Hippocampal formation (tissue), 2 donors: ENCODE measurements at places on chromosomes 7 and 10.

- DNase-seq, result no peak
Observed at GRCh38 chr10:63200431-63200830, 67.3 kb downstream of the NRBF2 start.

- no peak for DNase-seq
Observed at GRCh38 chr10:117352724-117353123, 22.5 kb downstream of the PDZD8 start.

DNA sequence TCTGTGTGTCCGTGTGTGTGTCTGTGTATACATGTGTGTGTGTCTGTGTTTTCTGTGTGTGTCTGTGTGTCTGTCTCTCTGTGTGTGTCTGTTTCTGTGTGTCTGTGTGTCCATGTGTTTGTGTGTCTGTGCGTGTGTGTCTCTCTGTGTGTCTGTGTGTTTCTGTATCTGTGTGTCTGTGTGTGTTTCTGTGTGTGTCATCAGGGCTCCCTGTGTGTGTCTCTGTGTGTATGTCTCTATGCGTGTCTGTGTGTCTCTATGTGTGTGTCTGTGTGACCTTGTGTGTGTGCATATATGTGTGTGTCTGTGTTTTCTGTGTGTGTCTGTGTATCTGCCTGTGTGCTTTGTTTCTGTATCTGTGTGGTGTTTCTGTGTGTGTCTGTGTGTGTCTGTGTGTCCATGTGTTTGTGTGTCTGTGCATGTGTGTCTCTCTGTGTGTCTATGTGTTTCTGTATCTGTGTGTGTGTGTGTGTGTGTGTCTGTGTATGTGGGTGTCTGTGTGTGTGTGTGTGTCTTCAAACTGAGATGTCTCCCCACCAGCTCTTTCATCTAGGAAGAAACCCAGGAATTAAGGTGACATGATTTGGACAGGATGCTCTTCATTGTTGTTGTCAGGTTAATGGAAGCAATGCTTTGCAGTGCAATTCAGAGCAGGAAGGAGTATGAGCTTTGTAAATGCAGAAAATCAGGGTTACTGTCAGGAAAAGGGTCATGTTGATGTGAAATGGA, 20.7 kb upstream of the PPIF start:
- no peak for DNase-seq

DNA sequence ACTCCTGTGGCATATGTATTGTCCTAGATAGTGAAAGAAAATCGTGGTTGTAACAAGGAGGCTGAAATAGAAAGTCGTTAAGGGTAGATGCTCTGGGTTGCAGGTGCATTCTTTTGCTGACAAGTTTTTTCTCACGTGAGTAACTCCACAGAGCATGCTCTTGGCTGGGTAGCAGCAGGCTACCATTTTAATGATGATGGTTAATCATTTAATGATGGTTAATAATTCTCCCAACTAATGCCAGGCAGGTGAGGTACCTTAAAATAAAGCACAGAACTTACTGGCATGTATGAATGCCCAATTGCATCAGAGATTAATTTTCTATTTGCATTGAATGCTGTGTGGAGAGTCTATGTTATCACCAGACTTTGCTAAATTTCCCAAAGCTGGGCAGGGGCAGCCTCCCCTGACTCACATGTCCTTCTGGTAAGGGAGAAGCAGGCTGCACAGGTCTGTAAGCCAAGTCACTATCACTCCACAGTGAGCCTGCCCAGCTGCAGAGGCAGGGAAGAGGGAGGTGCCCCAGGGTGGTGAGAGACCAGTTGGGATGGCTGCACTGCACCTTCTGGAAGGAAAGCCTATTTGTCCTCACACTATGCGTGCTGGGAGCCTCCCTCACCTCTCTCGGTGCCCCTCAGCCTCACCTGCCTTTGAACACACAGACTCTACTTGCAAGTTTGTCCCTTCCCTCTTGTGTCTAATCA, 287.0 kb upstream of the IGFBP3 start:
- DNase-seq, result no peak

GRCh38 chr10:102394801-102395399, 605 bp upstream of the NFKB2 start:
- DNase-seq, result no peak

DNA sequence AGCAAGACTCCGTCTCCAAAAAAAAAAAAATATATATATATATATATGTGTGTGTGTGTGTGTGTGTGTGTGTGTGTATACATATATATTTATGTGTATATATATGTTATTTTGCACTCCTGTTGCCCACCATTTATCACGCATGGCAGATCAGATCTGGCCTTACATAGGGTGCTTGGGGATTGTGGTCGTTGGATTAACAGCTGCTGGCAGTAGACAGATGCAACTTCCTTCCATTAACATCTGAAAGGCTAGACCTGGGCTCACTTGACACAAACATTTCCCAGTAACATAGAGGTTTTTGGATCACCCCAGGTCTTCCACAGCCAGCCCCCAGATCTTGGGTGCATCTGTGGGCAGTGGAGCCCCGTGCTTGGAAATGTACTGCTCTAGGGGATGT, 40.8 kb upstream of the DLD start:
- DNase-seq, result no peak

DNA sequence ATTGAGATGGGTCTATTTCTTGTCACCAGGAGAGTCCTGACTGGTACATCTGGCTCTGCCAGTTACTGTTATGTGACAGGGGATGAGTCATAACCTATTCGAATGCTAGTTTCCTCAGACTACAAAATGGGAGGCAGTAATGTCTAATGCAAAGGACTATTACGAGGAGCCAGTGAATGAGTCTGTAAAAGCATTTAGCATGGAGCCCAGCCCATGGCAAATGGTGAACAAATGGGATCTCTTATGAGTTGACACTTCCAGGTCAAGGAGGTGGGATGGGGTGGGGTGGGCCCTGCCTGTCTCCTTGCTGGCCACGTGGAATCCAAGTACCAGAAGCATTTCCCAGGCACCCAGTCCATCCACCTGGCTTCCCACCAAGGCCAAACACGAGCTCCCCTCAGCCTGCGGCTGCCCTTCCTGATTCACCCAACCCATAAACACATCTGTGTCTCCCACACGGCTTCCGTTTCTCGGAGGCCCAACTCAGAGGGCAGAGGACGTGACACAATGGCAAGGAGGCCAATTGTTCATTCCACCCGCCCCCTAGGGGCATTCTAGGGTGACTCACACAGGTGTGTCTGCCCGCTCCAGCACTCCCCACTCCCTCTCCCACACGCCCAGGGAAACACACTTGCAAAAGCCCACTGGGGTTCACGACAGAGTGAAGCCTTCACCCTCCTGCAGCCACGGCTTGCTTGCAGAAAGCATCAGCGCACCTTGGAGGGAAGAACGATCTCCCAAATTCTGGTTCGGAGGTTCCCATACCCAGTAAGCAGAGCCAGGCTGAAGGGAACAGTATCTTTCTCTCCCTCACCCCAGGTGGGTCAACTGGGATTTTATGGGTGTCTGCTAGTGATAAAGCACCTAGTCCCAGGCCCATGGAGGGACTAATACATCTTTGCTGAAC, 109.8 kb downstream of the SH3PXD2A start:
- no peak for DNase-seq

GRCh38 chr7:84250452-84250851, 55.9 kb upstream of the SEMA3A start:
- DNase-seq, result no peak

DNA sequence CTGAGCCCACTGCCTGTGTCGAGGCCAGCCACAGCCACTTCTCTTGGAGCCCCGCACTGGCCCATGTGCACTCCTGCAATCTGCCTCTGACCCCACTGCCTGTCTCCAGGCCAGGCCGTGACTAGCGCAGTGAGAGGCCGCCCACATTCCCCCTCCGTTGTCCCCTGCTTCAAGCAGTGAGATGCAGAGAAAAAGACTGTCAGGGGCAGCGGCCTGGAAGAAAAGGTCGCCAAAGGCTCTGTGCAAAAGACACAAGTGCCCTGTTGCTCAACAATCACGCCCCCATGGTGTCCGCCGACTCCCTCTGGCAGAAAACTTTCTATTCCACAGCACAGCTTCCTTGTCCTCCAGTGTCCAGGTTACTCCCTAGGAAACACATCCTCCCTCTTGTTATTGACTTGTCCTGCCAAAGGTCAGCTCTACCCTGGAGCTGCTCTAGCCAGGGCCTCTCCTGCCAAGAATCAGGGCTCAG, 9.9 kb downstream of the FAM131B start:
- no peak for DNase-seq

DNA sequence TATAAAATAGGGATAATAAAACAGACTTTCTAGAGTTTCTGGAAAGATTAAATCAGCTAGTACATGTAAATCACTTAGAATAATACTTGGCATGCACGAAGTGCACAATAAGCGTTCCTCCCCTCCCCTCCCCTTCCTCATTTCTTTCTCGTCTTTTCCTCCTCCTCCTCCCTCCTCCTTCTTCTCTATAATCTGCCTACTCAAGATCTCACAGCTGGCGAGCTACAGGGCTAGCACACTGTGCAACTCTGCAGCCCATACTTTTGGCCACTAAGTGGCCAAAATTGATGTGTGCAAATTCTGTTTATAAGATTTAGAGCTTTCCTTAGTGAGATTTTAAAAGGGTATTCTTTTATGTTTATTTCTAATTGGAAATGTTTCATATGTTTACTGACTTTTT, 565.3 kb downstream of the PHTF2 start:
- DNase-seq, result no peak

GRCh38 chr10:126569513-126570244, 100.8 kb downstream of the C10orf90 start:
- DNase-seq, result peak; percentile 32

DNA sequence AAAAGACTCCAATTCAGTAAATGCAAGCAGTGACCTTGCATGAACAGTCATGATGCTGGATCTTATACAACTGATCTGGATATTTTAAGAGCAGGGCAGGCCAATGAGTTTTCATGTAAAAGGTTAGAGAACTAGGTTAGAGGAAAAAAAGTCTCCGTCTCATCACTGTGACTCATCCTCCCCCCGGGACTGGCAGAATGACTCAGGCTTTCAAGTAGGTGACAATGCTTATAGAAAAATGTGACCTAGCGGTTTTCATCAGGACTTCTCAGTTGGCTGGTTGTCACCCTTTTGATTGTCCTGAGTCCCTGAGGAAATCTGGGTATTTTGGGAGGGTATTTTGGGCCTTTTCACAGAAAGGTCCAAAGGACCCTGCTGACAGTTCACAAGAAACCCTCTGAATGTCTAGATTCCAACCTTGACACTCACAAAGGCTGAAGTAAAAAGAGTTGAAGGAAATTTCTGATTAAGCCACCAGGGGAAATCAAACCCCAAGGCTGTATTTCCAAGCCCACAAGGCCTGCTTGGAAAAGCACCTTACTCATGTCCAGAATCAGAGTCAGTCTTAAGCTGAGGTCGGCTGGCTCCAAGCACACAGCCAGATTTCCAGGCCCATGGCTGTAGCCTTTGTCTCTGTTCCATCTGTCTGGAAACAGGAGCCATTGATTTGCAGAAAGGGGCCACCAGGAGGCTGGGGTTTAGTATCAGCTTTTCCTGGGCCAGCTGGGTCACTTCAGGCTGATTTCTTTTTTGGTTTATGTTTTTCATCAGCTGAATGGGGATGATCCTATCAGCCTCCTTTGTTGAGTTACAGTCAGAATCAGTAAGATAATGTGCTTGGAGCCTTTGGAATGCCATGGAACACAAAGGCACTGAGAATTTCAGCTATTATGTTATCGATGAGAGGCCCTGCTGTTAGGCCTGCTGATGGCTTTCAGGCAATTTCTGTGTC, 226.4 kb upstream of the HABP2 start:
- DNase-seq, result no peak

- DNase-seq, result no peak
Observed at GRCh38 chr10:34180749-34181148, 634.3 kb downstream of the PARD3 start.

DNA sequence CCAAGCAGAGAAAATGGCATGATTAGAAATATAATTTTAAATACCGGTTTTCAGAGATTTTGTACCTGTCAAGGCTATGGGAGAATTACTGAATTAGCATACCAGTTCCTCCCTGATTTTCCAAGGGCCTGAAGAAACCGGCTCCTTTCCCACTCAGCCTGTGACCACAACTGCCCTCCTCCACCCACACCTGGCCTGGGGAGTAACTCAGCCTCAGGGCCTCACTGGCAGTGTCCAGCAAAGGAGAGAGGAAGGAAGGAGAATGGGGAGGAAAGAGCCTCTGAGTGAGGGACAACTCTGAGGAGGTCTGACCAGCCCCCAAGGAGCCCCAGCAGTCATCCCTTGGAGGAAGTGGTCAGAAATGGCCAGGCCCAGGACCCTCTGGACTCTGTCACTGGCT, 98.0 kb upstream of the LYZL2 start:
- DNase-seq, result no peak

- DNase-seq, result no peak
Observed at GRCh38 chr7:70795948-70796347, 336.0 kb upstream of the GALNT17 start.

DNA sequence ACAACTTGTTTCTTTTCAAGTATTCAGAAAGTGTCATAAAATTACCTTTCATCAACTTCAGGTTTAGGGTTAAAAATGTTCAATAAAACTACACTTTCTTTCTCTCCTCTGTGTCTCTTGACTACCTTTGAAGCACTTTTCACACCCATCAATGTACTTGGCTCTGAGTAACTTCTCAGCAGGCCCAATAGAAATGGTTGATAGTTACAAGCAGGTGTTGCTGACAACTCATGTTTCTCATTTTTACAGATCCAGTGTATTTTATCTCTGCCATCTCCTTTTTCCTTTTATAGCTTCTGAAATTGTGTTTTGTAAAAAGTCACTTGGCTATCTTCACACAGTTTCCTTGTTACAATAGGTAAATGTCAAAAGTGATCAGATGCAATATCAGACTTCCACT, 348.0 kb downstream of the PHTF2 start:
- no peak for DNase-seq

GRCh38 chr10:61761825-61762217, 99.1 kb downstream of the CABCOCO1 start:
- DNase-seq, result no peak

DNA sequence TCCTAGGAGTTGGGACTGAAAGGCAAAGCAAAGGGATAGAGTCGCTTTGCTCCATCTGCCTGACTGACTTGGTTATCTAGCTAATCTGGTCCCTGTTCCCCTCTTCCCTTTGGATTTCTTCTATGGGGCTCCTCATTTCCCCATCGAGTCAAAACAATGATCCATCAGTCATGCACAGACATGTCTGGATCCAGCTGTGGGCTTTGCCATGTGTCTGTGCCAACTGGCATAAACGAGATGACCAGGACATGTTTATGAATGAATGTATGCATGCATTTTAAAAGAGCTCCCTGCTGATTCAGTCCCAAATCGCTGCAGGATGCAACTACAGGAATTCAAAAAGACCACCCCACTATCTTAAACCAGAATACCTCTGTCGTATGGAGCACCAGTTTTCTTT, 122.0 kb downstream of the ARL4A start:
- DNase-seq, result no peak

GRCh38 chr7:43104874-43105520, 7.5 kb upstream of the HECW1 start:
- DNase-seq, result no peak

- DNase-seq, result no peak
Observed at GRCh38 chr10:120262857-120263547, 194.0 kb upstream of the PLPP4 start.

- no peak for DNase-seq
Observed at GRCh38 chr10:68561865-68562649, 1.9 kb downstream of the TET1 start.
